ENCODE measurements at places on chromosomes 11 and 22. TPM values are rescaled to one million over a fixed set of nuclear protein-coding genes. Genes with fewer than 3 reads are reported as not detected.

DNA sequence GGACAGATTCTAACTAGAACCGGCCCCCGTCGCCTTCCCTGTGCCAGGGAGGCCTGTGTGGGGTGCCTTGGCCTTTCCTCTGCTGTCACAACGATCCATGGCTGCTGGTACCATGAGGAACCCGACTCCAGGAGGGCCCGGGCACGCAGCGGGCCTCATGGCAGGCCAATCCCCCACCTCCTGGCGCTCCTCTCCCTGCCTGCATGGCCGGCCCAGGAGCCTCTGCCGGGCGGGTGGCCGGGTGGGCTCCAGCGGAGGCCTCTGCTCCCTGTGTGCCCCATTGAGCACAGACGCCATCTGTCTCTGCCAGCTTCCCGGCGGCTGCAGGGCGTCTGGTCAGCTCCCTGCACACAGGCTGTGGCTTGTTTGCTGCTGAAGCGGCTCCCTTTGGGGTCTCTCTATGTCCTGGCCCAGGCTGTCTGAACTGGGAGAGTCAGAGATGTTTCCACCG is 86.5 kb downstream of the MYEOV start:
- no peaks in the 10 kb centered on the region for H3K27me3 ChIP-seq
- H3K36me3 ChIP-seq: no peaks in the 10 kb centered on the region
- peaks cover 12% of the 10 kb centered on the region for H3K4me1 ChIP-seq
- DNase-seq: no peak

DNA sequence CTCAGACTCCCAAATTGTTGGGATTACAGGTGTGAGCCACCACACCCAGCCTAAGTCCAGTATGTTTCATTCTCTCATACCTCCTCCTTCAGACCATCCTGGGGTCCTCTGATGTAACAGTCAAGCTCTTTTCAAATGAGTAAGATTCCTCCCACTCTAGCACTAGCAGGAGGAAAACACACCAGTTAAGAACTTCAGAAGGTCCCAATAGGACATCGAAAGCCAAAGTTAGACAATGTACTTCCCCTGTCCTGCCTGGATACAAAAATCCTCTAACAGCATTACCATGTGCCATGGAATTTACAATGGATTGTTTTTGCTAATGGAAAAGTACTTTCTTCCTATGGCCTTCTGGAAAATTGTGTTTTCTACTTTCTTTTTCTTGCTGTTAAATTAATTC is 67.1 kb downstream of the CCDC34 start:
- H3K4me3 ChIP-seq: no peak overlapping the region
- peaks cover 5% of the 10 kb centered on the region for H3K4me1 ChIP-seq
- H3K27ac ChIP-seq: no peak overlapping the region
- no peaks in the 10 kb centered on the region for H3K27me3 ChIP-seq

DNA sequence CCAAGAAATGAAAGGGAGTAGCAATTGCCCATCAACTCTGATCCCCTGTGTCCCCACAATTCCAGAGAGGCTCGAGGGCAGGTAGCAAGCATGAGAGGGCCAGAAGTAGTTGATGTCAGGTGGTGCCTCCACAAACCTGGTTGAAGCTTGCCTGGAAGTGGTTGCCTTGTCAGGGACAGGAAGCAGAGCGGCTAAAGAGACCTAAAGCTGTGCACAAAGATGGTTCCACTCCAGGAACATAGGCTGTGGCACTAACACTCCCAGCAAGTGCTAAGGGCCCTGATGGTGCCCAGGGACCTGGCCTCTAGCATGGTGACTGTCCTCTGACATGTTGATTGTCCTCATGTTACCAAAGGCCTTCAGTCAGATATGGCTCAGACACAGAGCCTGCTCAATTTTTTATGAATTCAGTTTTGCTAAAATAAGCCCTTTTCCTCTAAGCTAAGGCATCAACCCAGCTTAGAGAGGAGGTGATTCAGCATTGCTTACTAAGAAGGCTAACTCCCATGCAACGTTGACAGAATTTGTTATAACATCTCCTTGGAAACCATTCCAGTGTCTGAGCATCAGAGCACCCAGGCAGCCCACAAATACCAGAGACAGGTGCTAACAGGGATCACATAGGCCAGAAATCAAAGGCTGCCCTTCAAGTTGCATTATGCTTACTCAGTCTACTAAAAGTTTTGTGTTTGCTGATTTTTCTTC is 196.3 kb upstream of the ARHGAP20 start:
- peaks cover 6% of the 10 kb centered on the region for H3K4me1 ChIP-seq
- H3K36me3 ChIP-seq: no peaks in the 10 kb centered on the region
- no peak overlapping the region for H3K27ac ChIP-seq
- H3K27me3 ChIP-seq: no peaks in the 10 kb centered on the region
- no peak overlapping the region for H3K4me3 ChIP-seq

GRCh38 chr11:61329871-61330270 is 3.0 kb downstream of the DDB1 start:
- no peak overlapping the region for H3K27ac ChIP-seq
- peaks cover 7% of the 10 kb centered on the region for H3K4me1 ChIP-seq
- H3K36me3 ChIP-seq: peaks cover 7% of the 10 kb centered on the region
- H3K27me3 ChIP-seq: no peaks in the 10 kb centered on the region
- H3K4me3 ChIP-seq: no peak overlapping the region

TEX54 gene
- not detected for total RNA-seq

- H3K4me1 ChIP-seq: no peaks in the 10 kb centered on the region
- DNase-seq: no peak
- no peak overlapping the region for H3K27ac ChIP-seq
- no peaks in the 10 kb centered on the region for H3K27me3 ChIP-seq
- no peaks in the 10 kb centered on the region for H3K36me3 ChIP-seq
Measured at GRCh38 chr11:99257131-99257530, 236.4 kb downstream of the CNTN5 start.

MEI1 gene
- 1.8 TPM for total RNA-seq

PDE2A gene
- total RNA-seq: 5.6 TPM

GRCh38 chr11:107337917-107338316 is 119.7 kb downstream of the CWF19L2 start:
- no peak overlapping the region for H3K27ac ChIP-seq
- H3K4me3 ChIP-seq: no peak overlapping the region
- no peak for DNase-seq
- no peaks in the 10 kb centered on the region for H3K27me3 ChIP-seq
- H3K36me3 ChIP-seq: no peaks in the 10 kb centered on the region

OR52I1 gene
- not detected for total RNA-seq

NFRKB gene
- total RNA-seq: 19.2 TPM

NPAS4 gene
- 0.17 TPM for total RNA-seq

DNA sequence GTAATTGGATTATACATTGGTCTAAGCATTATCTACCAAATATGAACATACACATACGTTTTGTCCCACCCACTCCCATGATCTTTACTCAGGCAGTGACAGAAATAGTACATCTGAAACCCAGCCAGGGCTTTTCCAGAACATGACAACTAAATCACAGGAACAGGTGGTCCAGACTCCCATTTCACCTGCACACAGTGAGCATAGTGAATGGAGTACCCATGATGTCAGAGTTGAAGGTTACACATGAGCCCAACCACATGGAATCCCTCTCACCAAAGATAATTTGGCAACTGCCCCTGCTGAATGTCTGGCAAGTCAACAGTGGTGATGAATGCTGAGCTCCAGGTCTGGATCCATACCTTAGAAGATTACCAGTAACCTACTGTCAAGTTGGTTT is 411.9 kb upstream of the LUZP2 start:
- H3K4me3 ChIP-seq: no peak overlapping the region
- no peak for DNase-seq
- H3K27me3 ChIP-seq: no peaks in the 10 kb centered on the region
- H3K4me1 ChIP-seq: no peaks in the 10 kb centered on the region
- no peak overlapping the region for H3K27ac ChIP-seq
- no peaks in the 10 kb centered on the region for H3K36me3 ChIP-seq

- no peaks in the 10 kb centered on the region for H3K27me3 ChIP-seq
- no peak overlapping the region for H3K27ac ChIP-seq
- no peaks in the 10 kb centered on the region for H3K4me1 ChIP-seq
- no peak overlapping the region for H3K4me3 ChIP-seq
Measured at GRCh38 chr22:36746375-36746970, 29.4 kb downstream of the IFT27 start.

DNA sequence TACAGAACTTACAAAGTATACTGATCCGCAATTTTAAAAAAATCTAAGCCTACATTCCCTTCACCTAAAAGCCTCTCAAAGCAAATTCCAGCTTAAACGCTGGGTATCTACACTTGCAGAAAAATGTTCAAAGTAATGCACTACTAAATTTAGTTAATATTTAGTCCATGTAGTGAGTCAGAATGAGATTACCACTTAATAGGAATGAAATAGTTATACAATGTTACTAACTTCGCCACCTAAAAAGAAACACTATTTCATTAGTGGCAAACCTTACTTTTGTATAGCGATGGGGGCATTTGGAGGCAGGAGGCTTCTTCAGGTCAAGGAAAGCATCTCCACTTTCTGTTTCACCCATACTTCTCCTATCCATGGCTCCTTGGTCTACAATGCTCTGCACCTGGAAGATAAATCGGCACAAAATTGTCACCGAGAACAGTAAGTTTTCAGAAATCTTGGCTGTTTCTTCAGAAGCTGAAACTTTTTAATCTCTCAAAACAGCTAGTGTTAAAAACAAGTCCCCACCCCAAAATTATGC is 1.2 kb downstream of the EIF4ENIF1 start:
- peak overlapping the region; percentile 54 for H3K27ac ChIP-seq
- no peaks in the 10 kb centered on the region for H3K4me1 ChIP-seq
- peak overlapping the region; percentile 76 for H3K4me3 ChIP-seq
- no peaks in the 10 kb centered on the region for H3K36me3 ChIP-seq
- DNase-seq: no peak
- no peaks in the 10 kb centered on the region for H3K27me3 ChIP-seq

ADM2 gene
- total RNA-seq: 5.1 TPM

GRCh38 chr11:34278693-34279297 is 79.0 kb downstream of the ABTB2 start:
- no peak overlapping the region for H3K27ac ChIP-seq
- no peak overlapping the region for H3K4me3 ChIP-seq
- H3K27me3 ChIP-seq: no peaks in the 10 kb centered on the region
- no peaks in the 10 kb centered on the region for H3K36me3 ChIP-seq
- DNase-seq: no peak
- no peaks in the 10 kb centered on the region for H3K4me1 ChIP-seq

HORMAD2 gene
- not detected for total RNA-seq

LUZP2 gene
- total RNA-seq: 1.3 TPM

- no peaks in the 10 kb centered on the region for H3K36me3 ChIP-seq
- no peak overlapping the region for H3K4me3 ChIP-seq
- no peak for DNase-seq
- no peak overlapping the region for H3K27ac ChIP-seq
- H3K4me1 ChIP-seq: no peaks in the 10 kb centered on the region
- H3K27me3 ChIP-seq: no peaks in the 10 kb centered on the region
Measured at GRCh38 chr11:1193326-1194230, 29.3 kb upstream of the MUC5B start.

GRCh38 chr22:30183861-30184278 is 62.7 kb downstream of the LIF start:
- H3K4me3 ChIP-seq: no peak overlapping the region
- DNase-seq: no peak
- H3K36me3 ChIP-seq: no peaks in the 10 kb centered on the region
- H3K4me1 ChIP-seq: no peaks in the 10 kb centered on the region
- H3K27me3 ChIP-seq: no peaks in the 10 kb centered on the region
- H3K27ac ChIP-seq: no peak overlapping the region

DNA sequence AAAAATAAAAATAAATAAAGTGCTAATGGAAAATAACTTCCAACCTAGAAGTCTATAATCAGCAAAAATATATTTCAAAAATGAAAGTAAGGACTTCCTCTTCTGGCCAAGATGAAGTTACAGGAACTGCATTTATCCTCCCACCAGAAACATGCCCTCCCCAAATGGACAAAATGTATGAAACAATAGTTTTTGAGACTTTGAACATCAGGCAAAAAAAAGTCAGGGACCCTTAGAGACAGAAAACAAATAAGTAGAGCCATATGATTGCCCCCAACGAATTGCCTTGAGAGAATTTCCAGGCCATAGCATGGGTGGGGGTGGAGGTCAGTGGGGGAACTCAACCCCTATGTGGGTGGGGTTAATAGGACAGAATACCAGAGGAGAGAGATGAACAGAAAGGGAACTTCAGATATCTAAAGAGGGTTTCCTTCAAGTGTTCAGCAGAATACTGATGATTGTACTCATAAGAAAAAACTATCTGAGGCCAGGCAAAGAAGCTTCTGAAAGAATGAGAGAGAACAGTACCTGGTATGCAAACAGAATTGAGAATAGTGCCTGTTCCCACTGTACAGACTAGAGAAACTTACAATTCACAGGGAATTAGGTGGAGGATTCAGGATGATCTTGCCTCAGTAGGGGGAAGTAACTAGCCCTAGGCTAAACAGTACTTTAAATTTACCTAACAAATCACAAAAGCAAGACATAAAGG is 26.6 kb upstream of the IL10RA start:
- H3K4me1 ChIP-seq: no peaks in the 10 kb centered on the region
- no peak overlapping the region for H3K4me3 ChIP-seq
- peak overlapping the region; percentile 30 for H3K27ac ChIP-seq
- H3K27me3 ChIP-seq: no peaks in the 10 kb centered on the region
- DNase-seq: no peak
- H3K36me3 ChIP-seq: no peaks in the 10 kb centered on the region

DNA sequence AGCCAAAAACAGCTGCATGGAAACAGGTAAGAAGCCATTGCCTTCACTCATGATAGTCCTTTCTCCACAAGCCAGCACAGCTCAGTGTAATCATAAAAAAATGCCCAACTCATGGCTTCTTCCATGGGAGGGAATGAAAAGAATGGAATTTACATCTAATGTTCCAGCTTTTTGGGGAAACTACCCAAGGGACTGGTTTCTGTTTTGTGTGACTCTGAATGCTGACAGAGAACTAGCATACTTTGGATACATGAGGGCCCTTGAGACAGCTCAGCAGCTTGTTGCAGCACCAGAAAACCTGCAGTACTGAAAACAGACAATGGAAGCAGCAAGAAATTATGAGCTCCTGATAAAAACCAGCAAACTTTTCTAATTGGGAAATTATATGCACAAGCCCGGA is 24.2 kb upstream of the HORMAD2 start:
- no peak for DNase-seq
- no peaks in the 10 kb centered on the region for H3K4me1 ChIP-seq
- H3K4me3 ChIP-seq: no peak overlapping the region
- no peaks in the 10 kb centered on the region for H3K27me3 ChIP-seq

GRCh38 chr22:26709617-26710390 is 52.4 kb downstream of the MIAT start:
- no peaks in the 10 kb centered on the region for H3K27me3 ChIP-seq
- H3K27ac ChIP-seq: no peak overlapping the region
- no peak overlapping the region for H3K4me3 ChIP-seq
- DNase-seq: no peak
- H3K4me1 ChIP-seq: no peaks in the 10 kb centered on the region

DNA sequence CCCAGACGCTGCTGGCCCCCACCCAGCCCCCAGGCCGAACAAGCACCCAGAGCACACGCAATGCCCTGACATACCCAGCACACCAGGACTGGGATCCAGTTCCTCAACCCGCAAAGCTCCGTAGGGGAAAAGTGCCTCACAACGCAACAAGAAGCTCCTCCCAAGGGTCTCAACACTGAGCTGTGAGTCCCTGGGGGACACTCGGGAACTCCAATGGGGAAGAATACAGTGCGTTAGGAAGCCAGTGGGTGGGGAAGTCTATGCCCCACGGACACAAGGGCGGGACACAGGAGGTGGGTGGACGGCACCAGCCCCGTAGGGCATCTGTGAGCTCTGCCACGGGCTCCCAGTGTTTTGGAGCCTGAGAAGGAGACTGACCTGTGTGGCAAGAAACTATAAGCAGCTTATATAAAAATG is 1.6 kb downstream of the DEAF1 start:
- no peak overlapping the region for H3K27ac ChIP-seq
- no peaks in the 10 kb centered on the region for H3K27me3 ChIP-seq
- H3K36me3 ChIP-seq: no peaks in the 10 kb centered on the region
